ENCODE measurements at places on chromosomes 4 and X.

DNA sequence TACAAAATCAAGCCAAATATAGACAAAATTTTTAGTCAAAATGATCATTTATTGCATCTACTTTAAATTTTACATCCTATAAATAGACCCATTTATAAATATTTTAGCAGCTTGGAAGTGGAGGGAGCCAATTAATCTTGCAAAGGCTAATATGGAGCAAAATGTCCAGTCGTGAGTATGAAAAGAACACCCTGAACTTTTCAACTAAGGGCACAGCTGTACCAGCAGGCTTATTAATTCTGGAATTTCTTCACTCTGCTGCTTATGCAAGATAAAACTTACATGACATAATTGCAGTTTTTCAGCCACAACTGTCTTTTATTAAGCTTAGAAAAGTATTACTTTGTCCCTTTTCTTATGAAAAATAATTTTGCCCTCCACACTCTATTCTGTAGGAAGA is 22.9 kb upstream of the USP53 start:
- DNase-seq: no peak

DNA sequence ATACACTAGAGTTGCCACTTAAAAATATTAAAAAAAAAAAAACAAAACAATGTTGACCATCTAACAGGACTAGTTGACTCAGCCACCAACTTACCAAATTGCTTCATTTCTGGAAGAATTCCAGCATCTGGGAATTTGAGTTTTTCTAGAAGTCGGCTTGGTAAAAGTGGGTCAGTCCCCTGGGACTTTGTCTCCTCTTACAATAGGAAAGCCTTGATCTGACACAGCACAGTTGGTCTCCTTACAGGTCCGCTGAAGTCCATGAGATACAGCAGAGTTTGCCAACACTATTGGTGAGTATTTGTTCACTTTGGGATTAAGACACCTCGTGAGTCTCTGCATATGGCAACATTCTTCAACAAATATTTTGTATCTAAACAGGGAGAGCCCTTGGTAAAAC is 18.2 kb upstream of the DDIT4L start:
- no peak for DNase-seq

GRCh38 chr4:159401791-159402380 is 299.0 kb downstream of the RAPGEF2 start:
- no peak for DNase-seq

- DNase-seq: no peak
Measured at GRCh38 chr4:146261041-146261440, 46.7 kb downstream of the REELD1 start.

DNA sequence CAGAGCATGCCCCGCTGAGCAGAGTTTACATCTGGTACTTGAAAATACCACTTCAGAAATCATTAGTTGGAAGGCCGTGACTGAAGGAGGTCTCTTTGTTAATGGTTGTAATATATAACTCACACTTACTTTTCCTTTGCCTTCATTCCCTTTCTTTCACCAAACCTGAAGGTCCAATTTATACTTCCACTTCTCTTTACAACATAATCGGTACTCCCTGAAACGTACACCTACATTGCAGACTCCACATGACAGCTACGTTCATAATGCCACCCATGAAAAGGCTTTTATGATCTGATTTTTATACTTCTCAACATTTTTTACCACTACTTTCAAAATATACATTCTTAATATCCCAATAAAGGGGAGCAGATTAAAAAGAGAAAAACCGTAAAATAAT is 298.7 kb downstream of the C4orf33 start:
- DNase-seq: no peak

DNA sequence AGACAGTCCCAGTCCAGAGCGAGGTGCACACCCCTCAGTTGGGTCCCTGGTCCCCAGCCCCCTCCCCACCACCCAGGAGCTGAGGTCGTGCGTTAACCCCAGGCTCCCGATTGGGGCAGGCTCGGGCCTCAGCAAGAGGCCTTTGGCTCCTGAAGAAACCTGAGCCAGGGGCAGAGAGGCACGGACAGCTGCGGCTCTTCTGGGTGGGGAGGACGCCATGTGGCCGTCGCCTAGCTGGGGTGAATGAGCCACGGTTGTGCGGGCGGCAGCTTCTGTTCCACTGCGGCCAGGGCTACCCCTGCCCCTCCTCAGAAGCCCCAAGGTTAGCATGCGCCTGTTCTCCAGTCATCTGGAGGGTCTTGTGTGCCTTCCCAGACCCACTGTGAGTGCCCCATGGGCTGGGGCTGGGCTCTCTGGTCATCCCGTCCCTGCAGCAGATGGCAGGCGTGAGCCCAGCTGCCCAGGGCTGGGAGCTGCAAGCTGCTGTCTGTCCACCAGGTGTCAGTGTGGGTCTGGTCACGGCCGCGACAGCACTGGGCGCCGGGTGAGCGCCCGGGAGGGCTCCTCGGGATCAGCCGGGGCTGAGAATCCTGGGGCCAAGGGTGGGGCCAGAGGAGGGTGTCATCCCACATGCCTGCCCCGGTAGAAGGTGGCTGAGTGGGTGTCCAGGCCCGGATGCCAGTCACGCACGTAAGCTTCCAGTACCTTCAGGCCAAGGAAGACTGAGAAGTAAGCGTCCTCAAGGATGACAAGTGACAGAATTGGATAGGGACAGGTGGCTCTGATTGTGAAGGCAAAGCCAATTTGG is 21.9 kb downstream of the ATP2B3 start:
- peak; percentile 24 for DNase-seq

- DNase-seq: no peak
Measured at GRCh38 chrX:71652405-71652804, 14.9 kb upstream of the LOC101059915 start.

DNA sequence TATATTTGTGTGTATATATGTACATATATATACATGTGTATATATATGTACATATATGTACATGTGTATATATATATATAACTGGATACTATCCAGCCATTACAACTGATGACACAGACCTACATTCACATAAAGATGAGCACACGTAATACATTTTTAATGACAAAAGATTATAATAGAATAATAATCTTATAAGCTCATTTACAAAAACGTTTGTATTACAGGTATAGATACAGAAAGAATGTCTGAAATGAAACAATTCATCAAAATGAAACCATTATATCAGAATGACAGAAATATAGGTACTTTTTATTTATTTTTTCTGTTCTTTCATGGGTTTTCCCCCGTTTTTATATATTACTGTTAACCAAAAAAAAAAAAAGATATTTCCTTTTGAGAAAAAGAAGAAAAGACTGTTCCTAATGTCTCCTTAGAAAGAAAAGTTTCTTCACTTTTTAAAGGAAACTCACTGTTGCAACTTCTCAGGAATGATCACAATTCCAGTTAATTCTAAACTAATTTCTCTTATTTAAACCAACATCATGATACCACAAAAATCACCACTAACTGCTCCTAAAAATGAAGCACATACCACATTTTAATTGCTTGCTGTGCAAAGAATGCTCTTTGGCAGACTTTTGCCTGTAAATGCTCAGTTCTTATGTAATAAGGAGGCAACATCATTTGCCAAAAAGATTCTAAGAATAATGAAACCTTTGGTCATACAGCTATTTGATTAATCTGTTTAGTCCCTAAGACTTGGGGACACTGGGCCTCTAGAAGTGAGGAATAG is 18.9 kb downstream of the LEF1 start:
- DNase-seq: no peak

DNA sequence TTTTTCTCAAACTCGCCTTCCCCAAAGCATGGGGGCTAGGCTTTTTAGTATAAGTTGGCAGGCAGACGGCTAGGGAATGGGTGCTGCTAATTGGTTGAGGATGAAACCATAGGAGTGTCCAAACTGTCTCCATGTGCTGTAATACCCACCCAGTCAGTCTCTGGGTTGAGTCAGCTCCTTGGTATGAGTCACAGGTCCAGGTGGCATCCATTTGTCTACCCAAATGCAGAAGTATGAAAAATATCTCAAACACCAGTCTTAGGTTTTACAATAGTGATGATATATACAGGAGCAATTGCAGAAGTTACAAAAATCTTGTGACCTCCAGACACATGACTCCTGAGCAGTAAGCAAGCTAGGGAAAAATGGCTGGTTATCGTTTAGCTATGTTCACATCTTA is 27.4 kb upstream of the CCSER1 start:
- DNase-seq: no peak

- no peak for DNase-seq
Measured at GRCh38 chr4:103156106-103156505, 42.0 kb downstream of the CENPE start.

DNA sequence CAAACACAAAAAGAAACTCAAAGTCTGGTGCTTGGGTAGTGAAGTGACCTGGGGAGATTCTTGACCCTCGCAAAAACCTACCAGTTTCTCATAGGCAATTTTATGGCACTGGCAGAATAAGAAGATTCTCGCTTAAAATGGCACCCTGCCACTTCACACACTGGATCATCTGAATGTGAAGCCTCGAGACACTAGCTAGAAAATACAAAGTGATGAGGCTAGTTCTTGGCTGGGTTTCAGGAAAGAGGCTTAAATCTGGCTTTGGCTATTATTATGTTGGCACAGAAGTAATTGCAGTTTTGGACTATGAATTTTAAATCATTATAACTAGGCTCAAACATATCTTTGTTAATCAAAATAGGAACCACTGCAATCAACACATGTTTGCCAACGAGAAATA is 634.7 kb upstream of the BOD1L1 start:
- DNase-seq: no peak

DNA sequence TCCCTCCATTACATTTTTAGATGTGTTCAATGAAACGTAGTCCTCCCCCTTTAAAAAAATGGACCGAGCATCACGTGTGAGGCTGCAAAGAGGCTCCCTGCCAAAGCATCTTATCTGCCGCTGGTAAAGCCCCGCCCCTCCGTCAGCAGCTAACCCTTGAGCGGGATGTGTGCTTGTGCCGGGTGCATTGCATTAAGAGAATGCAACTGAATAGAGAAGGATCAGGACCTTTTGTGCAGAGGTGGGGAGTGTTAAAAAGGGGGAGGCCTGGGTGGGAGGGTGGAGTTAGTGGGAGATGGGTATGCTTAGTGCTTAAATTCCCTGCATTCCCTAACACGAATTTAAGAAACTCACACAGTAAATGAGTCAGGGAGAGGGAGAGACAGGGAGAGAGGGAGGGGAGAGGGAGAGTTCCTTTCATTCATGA is 66.0 kb downstream of the TBL1X start:
- DNase-seq: peak; percentile 10

- no peak for DNase-seq
Measured at GRCh38 chr4:54099748-54100574, at the start of gene GSX2. Gene GSX2, plus strand, starts transcription at chr4:54100163. Its CDS starts 182 bp downstream, at chr4:54100345.

DNA sequence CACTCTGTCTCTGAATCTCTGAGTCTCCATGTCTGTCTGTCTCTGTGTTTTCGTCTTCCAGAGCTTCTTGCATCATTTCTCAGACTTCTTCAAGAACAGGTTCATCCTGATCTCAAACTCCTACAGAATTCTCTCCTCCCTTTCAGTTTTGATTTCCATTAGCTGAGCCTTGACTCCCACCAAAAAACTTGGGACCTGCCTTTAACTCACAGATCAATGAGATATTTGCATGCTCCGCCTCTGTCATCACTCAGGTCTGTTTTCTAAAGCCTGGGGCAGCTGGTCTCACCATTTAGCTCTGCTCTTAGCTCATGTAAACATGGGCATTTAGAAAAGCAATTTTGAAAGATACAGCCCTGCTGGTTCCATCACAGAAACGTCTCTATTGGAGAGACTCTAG is 8.6 kb downstream of the DAPP1 start:
- DNase-seq: no peak

GRCh38 chr4:97558204-97558778 is 585.0 kb downstream of the STPG2 start:
- DNase-seq: no peak

DNA sequence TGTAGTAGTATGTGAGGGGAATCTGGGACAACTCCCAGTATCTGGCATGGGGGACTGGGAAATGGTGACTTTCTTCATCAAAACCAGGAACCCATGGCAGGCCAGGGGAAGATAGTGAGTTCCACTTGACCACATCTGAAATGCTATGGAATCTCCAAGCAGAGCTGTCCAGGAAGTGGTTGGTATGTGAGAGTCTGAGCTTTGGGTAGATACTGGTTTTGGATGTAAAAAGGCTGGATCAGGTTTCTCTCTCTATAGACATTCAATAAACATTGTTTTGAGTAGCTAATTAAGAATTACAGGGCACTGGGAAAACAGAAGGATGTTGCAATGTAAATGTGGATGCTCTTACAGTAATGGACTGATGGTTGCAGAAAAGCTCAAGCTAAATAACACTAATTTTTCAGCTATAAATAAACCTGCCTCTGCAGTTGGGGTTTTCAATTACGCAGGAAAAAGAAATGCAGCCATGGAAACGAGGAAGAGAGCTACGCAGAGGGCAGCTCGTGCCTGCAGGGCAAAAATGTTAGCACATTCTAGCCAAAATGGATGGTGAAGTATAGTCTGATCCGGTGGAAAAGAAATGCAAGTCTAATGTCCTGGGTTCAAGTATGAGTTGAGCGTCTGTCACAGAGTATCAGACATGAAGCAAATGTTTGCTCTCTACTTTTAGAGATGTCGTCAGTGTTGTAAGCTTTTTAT is 13.4 kb upstream of the CHRNA9 start:
- DNase-seq: no peak

DNA sequence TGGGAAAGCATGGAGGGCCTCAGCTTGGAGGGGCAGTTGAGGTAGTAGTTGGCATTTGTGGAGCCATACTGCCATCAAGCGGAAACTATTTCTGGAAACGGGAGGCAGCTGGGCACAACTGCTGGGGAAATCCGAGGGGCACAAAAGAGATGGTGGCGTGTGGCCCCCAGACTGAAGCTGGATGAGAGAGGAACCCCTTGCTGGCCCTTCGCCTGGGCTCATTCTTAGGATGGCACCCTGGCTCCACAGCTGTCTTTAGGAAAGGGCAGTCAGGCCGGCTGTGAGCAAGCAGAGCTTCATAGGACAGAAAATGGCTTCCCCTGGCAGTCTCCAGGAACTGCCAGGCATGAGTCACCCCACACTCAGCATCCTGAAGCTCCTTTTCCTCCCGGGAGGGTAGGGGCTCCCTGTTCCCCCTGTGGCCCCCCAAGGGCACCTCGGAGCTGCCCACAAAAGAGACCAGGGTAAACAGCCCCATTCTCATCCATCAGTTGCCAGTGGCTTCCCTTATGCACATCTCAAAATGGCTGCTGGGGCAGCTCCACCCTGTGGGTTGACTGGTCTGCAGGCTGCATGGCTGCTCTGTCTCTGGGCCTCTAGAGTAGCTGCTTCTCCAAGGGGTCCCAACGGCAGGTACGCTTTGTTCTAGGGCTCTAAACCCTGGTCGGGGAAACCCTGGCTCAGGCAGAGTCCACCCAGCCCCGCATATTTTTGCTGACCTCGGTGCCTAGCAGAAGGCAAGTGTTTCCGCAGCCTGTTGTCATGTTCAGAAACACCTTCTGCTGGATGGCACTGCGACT is 64.7 kb downstream of the NBDY start:
- DNase-seq: no peak

Measured in stimulated activated CD8-positive, alpha-beta memory T cell treated with anti-CD3 and anti-CD28 coated beads, Interleukin-12 subunit alpha, Interleukin-12 subunit beta, amount 100 ng/mL, for 4 hours (primary cell).